CD4-positive, alpha-beta T cell treated with Interleukin-12 subunit alpha and Interleukin-12 subunit beta, for 1 hour (primary cell): ENCODE measurements at places on chromosomes 7 and 10.
A peak's percentile ranks its signal among the peaks of the same experiment; 100 is the strongest.

- DNase-seq = no peak
These were observed 407.9 kb upstream of the NPVF start for GRCh38 chr7:25636168-25636567.

- no peak for DNase-seq
These were observed 1.4 kb downstream of the LARP4B start for GRCh38 chr10:929960-930624.

GRCh38 chr10:125003901-125004467, 62.1 kb downstream of the ZRANB1 start:
- no peak for DNase-seq

DNA sequence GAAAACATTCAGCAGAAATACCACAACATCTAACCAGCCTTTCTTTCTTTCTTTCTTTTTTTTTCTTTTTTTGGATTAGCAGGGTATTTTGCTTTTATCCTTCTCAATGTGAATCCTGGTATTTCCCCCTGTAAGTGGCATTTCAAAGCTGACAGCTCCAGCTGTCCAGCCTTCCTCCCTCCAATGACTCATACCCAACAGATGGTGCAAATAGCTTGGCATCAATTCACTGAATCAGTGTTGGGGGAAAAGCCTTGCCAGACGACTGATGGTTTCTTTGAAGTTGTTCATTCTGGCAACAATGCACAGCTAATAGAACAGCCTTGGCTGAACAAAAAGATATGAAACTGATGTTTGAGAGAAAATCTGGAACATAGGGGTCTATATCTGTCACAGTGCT, 316.8 kb upstream of the STEAP1 start:
- DNase-seq = no peak

GRCh38 chr10:98141484-98142073, 7.1 kb downstream of the R3HCC1L start:
- no peak for DNase-seq

DNA sequence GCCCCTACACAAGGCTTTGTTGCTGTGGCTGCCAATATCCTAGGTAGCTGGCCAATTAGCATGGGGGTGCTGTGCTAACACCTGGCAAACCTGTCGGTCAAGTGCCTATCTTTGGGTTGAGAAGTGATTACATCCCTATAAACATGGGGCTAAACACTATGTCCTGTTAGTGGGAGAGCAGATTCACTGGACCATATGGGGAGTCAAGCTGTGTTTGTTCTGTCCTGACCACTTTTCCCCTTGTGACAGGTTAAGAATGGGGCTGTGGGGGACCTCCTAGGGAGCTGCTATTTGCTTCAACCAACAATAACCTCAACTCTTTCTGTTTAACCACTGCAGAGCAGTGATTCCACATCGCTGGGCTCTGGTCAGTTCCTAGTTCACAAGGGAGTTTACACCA, 151.5 kb upstream of the AOAH start:
- no peak for DNase-seq

GRCh38 chr7:29341156-29341555, 146.6 kb downstream of the CHN2 start:
- no peak for DNase-seq

DNA sequence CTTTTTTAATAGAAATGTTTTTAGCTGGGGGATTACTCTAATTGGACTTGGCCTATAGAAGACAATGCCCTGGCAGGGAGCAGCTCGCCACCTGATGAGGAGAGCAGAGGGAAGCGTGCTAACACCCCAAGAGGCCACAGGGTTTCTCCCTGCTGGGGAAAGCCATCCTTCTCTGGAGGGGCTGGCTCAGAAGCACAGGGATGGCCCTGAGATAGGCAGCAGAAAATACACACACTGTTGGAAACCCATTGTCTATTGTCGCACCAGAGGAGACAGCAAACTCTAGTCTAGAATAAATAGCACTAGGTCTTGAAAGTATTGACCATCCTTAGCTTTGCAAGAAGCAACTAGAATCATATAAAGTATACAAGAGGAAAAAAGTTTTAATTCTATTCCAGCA, 5.4 kb downstream of the COBL start:
- no peak for DNase-seq

DNA sequence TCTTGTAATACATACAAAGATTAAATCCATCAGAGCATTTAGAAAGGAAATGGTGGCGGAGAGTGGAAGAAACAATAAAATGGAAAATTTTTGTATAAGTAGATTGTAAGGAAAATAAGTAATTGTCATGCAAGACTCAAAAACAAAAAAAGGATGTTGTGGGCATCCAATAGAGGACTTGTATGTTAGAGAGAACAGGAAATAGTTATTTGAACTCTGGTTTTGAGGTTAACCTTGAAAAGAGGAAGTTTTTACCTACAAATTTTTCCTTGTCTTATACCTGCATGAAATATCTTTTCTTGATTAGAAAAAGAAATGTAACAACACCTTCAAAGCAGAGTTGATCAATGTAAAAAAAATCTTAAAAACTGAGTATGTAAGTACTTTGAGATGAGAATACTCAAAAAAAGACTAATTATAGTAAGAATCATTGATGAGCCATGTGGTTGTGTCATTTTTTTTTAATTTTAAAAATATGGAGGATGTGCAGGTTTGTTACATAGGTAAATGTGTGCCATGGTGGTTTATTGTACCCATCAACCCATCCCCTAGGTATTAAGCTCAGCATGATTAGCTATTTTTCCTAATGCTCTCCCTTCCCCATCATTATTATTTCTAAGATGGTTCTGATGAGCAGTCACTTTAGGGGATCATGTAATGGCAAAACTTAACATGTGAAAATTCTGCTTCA, 11.9 kb downstream of the TMEM106B start:
- peak; percentile 40 for DNase-seq

DNA sequence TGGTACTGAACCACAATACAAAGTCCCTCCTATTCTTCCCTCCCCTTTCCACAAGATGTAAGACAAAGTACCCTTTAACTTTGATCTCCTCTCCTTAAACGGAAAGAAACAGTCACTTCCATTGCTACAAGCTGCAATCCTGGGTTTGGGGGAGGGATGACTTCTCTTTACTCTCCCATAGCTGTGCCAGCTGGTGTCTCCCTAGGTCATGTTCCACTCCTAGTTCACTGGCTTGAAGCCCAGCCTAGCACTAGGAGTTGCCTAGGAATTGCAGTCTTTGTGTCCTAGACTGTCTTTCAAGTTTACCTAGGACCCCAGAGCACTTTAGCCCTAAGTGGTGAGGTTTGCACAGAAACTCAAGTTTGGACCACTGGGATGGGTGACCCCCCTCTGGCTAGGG, 311.1 kb downstream of the HPSE2 start:
- no peak for DNase-seq

DNA sequence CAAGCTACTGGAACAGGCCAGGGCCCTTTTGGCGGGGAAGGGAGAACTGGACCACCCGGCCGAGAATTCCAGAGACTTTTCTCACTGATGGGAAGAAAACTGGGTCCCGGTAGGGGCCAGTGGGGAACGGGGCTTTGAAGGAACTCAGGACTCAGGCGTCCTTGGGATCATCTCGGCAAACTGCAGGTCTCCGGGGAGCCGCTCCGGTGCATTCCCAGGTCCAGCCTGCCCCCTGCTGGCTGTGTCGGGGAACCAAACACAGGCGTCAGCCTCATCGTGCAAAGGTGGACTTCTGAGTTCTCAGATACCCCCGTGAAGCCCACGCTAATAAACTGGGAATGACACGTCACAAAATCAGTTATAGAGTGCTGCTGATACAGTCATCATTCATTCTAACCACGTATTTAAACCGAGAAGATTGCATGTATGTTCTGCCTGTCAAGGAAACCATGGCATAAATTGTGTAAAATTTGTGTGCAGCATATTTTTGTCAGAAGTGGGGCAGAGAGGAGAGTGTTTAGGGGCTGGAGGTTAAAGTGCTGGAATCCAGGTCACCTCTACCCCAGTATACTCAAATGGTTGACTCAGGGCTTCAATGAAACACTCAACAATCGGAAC, 76.1 kb upstream of the CPXM2 start:
- peak; percentile 11 for DNase-seq

- DNase-seq = no peak
These were observed 47.6 kb upstream of the PPIF start for GRCh38 chr10:79299397-79300241.

DNA sequence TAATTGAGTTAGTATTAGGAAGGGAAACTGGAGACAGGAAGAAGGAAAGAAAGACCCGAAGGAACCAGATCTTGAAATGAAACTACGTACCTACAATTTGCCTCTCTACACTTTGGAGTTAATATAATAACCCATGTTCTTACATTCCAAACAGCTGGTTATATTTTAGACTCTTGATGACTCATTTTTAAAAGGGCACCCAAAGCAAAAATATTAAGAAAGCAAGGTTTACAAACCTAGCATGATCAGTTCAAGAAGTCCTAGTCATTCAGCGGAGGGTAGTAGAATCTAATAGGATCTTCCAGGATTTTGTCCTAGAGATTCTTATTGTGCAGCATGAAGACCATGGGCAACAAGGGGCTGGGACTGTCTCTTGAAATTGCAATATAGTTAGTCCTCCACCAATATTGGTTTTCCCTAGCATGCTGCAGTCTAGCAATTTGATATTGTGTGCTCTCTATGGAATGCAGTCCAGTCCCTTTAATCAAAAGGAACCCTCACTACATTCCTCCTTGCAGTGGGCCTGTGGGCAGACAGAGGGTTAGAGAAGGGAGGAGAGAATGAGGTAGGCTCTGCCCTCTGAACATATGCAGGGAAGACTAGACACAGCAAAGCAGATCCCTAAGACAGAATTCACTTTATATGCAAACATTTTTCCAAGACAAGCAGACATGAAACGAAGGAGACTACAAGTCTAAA, 230.3 kb downstream of the INHBA start:
- no peak for DNase-seq

- no peak for DNase-seq
These were observed 5.7 kb upstream of the TNRC18 start for GRCh38 chr7:5429253-5429856.

GRCh38 chr10:11097686-11098085, 80.0 kb downstream of the CELF2 start:
- DNase-seq = no peak

- peak; percentile 70 for DNase-seq
These were observed 2.0 kb upstream of the LZTS2 start for GRCh38 chr10:100997360-100998182.

- no peak for DNase-seq
These were observed 28.6 kb downstream of the CDK1 start for GRCh38 chr10:60806921-60807320.

- no peak for DNase-seq
These were observed 64.0 kb downstream of the MAD1L1 start for GRCh38 chr7:2168615-2169311.

DNA sequence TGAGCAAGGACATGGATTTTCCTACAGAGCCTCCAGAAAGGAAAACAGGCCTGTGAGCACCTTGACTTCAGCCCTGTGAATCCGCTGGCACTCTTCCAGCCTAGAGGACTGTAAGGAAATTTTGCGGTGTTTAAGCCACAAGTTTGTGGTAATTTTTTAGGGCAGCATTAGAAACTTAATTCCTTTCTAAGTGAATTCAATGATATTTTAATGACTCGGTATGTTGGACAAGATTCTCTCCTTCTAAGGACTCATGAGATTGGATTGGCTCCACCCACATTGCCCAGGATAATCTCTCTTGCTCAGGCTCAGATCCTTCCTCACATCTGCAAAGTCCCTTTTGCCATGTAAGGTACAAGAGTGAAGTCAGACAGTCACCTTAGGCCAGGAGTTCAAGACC, 4.5 kb downstream of the LYZL2 start:
- no peak for DNase-seq

DNA sequence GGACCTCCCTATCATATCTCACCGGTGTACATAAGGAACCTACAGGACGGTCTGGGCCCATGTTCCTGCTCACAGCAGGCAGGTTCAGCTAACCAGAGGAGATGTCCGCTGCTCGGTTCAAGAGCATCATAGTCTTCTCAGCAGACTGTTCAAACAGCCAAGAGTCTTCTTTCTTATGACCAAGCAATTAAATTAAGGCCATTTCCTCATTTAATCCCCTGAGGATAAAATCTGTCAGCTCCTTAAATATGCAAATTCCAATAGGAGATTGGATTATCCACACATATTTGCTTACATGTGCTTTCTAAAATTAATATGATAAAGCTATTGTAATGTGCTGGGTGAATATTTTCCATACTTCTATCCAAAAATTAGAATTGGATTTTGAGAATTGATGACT, 59.7 kb downstream of the LMBR1 start:
- DNase-seq = no peak

DNA sequence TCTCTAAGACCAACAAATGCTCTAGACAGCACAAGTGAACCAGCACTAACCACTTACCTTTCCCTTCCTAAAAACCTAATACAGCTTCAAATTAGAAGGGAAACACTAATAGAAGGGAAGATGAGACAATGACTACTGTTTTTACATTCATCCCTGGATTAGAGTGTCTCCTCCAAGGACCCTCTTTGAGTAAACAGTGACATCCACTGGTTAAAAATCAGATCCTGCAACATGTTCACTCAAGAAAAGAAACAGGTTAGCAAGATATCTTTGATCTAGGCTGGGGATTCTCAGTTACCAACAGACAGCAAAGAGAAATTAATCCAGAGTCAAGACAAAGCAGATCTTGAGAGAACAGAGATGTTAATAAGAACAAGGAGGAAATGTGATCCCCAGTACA, 177.7 kb upstream of the GHITM start:
- DNase-seq = no peak

DNA sequence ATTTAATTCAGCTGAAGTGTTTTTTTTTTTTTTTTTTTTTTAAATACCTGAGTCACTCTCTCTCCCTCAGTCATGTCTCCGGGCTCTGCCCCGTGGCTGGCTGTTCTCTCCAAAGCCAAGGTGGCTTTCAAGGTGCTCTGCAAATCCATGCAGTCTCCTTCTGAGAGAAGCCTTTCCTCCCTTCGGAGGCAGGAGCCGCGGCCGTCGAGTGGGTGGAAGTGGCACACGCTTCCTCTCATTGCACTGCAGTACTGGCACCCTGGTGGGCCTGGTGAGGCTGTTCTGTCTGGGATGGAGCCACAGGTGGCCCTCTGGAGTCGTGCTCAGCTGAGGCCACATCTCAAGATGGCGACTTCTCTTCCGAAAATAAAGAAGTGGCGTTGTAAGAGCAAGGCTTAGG, 221.8 kb downstream of the GLRX3 start:
- DNase-seq = no peak

GRCh38 chr10:130959752-130960195, 351.7 kb downstream of the TCERG1L start:
- no peak for DNase-seq

DNA sequence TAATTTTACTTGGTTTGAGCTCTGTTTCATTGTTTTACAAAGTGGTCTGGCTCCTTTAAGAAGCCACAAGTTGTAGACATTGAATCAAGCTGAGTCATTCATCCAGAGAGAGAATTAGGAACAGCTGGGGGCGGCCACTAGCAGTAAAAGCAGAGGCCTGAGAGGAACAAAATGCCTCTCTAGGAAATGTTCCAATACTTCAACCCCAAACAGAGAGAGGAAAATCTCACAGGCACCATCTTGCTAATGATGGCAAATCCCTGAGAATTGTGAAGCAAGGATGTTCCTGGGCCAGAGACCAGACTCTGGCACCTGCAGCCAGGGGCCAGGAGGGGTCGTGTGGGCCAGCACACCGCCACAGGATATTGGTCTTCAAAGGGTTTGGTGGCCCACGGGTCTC, 26.5 kb upstream of the TRIL start:
- DNase-seq = no peak
